ENCODE measurements at places on chromosomes 11 and 22. TPM values are rescaled to one million over a fixed set of nuclear protein-coding genes. Genes with fewer than 3 reads are reported as not detected.

The CENPM gene
- total RNA-seq = 10.6 TPM

The IL10RA gene
- 3.8 TPM for total RNA-seq

The GP1BB gene
- total RNA-seq = 2.0 TPM

The NXPE4 gene
- total RNA-seq = not detected

The CABP7 gene
- not detected for total RNA-seq

The LSP1 gene
- 18.8 TPM for total RNA-seq

The PLA2G6 gene
- total RNA-seq = 12.8 TPM

The ESRRA gene
- total RNA-seq = 63.2 TPM

The CYTH4 gene
- 1.6 TPM for total RNA-seq

The CSF2RB gene
- total RNA-seq = 1.00 TPM

The TTC9C gene
- 13.5 TPM for total RNA-seq

The MFRP gene
- not detected for total RNA-seq

The EIF3D gene
- total RNA-seq = 135 TPM

The LMO2 gene
- total RNA-seq = 11.7 TPM

The NPAS4 gene
- not detected for total RNA-seq

Measured in esophagus mucosa (tissue), 1 donor.